CD8-positive, alpha-beta memory T cell (primary cell): ENCODE measurements at places on chromosomes 1 and 21.
A peak's percentile ranks its signal among the peaks of the same experiment; 100 is the strongest.

DNA sequence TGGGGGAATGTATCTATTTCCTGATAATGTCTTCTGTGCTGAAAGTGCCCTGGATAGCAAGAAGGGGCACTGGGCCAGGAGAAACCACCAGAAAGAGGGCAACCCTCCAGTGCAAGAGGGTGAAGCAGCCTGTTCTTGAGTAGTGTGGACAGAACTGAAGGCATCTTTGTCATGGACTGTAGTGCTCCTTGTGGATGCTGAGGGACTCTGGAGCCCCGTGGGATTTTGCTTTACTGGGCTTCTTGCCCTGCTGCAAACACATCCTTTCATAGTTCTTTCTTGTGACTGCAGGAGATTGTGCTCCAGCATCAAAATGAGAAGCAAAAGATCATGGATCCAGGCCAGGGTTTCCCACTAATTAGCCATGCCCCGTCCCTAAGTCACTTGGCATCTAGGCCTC lies 300.6 kb downstream of the ZNF326 start:
- no peak for DNase-seq
- no peak overlapping the region for H3K27ac ChIP-seq
- no peaks in the 10 kb centered on the region for H3K4me1 ChIP-seq
- no peaks in the 10 kb centered on the region for H3K27me3 ChIP-seq

- peaks cover 28% of the 10 kb centered on the region for H3K36me3 ChIP-seq
- H3K27ac ChIP-seq = no peak overlapping the region
- H3K27me3 ChIP-seq = no peaks in the 10 kb centered on the region
Observed at GRCh38 chr1:153648000-153648643, 10.4 kb upstream of the SNAPIN start.

- H3K27ac ChIP-seq = no peak overlapping the region
- DNase-seq = no peak
- H3K27me3 ChIP-seq = no peaks in the 10 kb centered on the region
Observed at GRCh38 chr1:156477526-156478249, 22.9 kb downstream of the MEF2D start.

GRCh38 chr1:174982971-174983689 lies 16.6 kb upstream of the CACYBP start:
- peaks cover 9% of the 10 kb centered on the region for H3K36me3 ChIP-seq
- H3K4me3 ChIP-seq = no peak overlapping the region
- no peak overlapping the region for H3K27ac ChIP-seq

DNA sequence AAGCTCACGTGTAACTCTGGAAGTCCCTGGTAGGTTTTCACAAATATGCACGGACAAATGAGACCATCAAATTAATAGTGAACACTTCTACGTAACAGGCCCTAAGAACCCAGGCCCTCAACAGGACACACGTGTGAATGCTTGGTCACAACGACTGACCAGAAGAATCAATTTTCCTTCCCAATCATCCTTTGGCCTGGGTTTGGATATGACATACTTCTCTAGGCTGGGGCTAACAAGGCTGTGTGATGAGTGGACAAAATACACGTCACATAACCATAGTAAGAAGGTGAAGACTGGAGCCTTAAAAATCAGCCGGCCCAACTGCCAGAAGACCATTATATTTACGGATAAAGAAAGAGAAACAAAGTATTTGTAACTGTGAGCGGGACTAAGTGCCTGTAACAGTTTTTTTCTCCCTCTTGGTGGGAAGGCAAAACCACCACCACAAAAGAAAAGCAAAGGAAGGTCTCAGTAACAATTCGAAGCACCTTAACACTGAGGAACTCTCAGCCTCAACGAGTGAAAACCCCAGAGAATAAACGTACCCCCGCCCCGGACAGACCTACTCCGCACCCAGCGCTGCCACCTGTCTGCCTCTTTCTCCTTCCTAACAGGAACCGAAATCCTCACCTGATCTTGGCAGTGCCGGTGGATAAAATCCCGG lies 450 bp downstream of the SDE2 start:
- peaks cover 75% of the 10 kb centered on the region for H3K4me1 ChIP-seq
- peaks cover 18% of the 10 kb centered on the region for H3K36me3 ChIP-seq
- H3K27ac ChIP-seq = peak overlapping the region; percentile 99
- DNase-seq = no peak
- no peaks in the 10 kb centered on the region for H3K27me3 ChIP-seq

DNA sequence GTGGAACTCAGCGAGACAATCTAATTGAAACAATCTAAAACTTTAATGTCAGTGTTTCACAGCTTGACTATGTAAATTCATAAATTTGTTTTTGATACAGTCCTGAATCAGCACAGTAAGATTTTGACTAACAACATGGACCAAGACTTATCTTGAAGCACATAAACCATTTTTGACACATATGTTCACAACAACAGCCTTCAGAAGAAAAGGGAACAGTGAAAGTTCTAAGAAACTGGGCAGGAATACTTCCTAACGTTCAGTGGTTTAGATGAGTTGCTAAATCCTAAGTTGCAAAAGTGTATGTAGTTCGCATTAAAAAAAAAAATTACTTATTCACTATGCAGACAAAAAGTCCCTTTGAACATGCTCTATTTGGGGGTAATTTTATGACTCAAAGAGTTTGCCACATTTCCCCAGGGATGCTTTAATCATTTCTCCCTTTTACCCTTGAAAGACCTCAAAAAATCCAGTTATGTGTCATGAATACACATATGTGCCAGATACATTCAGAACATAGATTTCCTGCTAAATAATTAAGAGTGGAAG lies 120.2 kb downstream of the MRPL39 start:
- no peaks in the 10 kb centered on the region for H3K27me3 ChIP-seq
- no peaks in the 10 kb centered on the region for H3K4me1 ChIP-seq
- no peak overlapping the region for H3K4me3 ChIP-seq

- peaks cover 15% of the 10 kb centered on the region for H3K4me1 ChIP-seq
- DNase-seq = no peak
- no peaks in the 10 kb centered on the region for H3K36me3 ChIP-seq
Observed at GRCh38 chr21:26846036-26846931, 1.1 kb upstream of the ADAMTS1 start.

GRCh38 chr1:229758101-229759036 lies 132.3 kb downstream of the URB2 start:
- H3K4me1 ChIP-seq = peaks cover 9% of the 10 kb centered on the region
- H3K4me3 ChIP-seq = no peak overlapping the region
- H3K36me3 ChIP-seq = no peaks in the 10 kb centered on the region

GRCh38 chr21:39612233-39613040 lies at the start of gene B3GALT5:
Gene B3GALT5, plus strand, starts transcription at chr21:39612940. Its CDS starts 47,620 bp downstream, at chr21:39660560.
- H3K27ac ChIP-seq = no peak within 1 kb of the TSS
- no peaks in the 10 kb centered on the region for H3K4me1 ChIP-seq
- DNase-seq = no peak

DNA sequence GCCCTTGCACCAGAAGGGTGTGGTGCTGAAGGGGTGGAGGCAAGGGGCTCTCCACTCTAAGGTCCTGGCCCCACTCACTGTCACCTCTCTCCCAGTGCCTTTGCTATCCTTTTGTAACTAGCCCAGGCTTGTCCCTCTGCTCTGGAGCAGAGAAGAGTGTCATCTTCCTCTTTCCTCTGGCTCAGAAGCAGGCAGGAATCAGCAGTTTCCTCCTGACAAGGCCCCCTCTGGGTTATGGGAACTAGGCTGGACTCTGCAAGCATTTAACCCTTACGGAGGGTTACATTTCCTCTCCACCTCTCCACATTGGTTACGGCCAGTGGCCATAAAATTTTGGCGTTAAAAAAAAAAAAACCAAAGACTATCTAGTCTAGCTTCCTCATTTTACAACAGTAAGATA lies 30.4 kb downstream of the PLXNA2 start:
- no peak overlapping the region for H3K4me3 ChIP-seq
- no peaks in the 10 kb centered on the region for H3K36me3 ChIP-seq
- no peak for DNase-seq
- no peak overlapping the region for H3K27ac ChIP-seq
- H3K27me3 ChIP-seq = no peaks in the 10 kb centered on the region

- no peaks in the 10 kb centered on the region for H3K27me3 ChIP-seq
- no peak overlapping the region for H3K4me3 ChIP-seq
- no peaks in the 10 kb centered on the region for H3K36me3 ChIP-seq
- H3K27ac ChIP-seq = no peak overlapping the region
- H3K4me1 ChIP-seq = no peaks in the 10 kb centered on the region
Observed at GRCh38 chr1:151494741-151495281, 16.4 kb upstream of the CGN start.
